ENCODE measurements at places on chromosomes 1 and 21.

- no peak for DNase-seq
Observed at GRCh38 chr1:216175714-216176113, 247.5 kb downstream of the USH2A start.

DNA sequence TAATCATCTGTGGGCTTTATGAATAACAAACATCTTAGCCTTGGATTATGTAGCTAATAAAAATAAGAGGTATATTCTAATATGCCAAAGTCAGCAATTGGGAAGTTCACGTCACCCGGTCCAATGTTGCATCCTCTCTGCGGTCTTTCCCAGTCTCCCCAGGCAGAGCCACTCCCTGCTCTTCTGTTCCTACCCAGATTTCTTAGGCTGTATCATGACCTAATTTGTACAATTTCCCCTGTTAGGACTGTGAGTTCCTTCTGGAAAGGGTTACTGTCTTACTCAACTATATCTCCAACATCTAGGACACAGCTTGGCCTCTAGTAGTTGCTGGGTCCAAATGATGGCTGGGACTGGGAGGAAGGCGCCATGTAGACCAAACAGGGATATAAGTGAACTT, 29.8 kb upstream of the C1orf198 start:
- no peak for DNase-seq

DNA sequence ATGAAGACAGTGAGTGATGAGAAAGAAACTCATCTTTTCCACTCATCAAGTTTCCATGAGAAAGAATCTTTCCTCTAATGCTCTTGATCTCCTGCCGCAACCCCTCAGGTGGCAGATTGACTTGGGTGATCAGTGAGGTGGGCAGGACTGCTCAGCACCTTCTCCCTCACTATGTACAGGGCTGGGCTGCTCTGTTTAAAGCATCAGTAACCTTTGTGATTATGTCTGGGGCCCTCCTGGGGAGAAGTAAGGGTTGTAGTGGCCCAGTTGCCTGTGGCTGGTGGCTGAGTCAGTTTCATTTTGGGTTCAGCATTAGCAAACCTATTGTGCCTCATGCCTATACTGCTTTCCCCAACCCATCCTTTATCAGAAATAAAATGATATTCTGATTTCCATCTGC, 366.0 kb downstream of the TTLL7 start:
- DNase-seq = no peak

GRCh38 chr1:169287280-169287679, 80.3 kb downstream of the NME7 start:
- no peak for DNase-seq

DNA sequence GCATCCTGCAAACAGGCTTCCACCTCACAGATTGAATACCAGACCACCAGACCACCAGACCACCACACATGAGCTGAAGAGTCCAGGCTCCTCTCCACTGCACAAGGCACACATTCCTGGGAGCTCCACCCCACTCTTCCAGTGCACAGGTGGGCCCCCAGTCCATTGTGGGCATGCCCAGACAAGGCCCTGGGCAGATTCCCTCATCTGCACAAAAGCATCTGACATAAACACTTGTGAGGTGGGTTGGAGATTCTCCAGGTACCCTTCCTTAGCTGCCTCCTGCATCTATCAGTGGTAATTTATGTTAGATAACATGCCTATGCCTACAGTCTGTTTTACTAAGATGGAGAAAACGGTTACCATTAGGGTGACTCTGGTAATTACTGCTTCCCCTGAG, 11.6 kb upstream of the CTBS start:
- no peak for DNase-seq

DNA sequence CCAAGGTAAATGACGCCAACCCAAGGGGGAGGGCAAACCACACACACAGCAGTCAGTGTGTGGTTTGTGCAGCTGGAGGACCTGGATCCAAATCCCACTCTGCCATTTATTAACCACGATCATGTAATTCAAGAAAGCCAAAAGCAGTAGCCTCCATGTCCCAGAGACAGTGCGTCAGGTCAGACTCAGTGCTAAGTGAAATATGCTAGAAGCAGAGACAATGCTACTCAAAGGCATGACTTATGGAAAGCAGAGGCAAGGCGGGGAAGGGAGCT, 13.6 kb downstream of the TTC39A start:
- DNase-seq = no peak

- no peak for DNase-seq
Observed at GRCh38 chr1:193661385-193661784, 475.0 kb upstream of the B3GALT2 start.

DNA sequence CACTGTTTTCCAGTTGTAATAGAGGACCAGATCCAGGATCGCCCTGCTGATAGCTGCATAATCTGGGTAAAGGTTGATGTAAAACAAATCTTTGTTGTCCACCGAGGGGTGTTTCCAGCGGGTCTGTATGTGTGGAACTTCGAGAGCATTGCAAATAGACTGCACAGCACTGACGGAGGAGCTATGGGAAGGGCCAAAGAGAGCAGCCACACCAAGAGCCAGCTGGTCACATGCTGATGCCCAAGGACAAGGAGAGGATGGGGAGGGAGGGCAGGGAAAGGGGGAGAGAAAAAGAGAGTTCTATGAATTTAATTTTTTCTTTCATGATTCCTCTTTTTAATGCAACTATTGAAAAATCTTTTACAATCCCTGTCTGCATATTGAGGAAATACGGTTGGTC, 250.0 kb downstream of the GRIK1 start:
- no peak for DNase-seq

DNA sequence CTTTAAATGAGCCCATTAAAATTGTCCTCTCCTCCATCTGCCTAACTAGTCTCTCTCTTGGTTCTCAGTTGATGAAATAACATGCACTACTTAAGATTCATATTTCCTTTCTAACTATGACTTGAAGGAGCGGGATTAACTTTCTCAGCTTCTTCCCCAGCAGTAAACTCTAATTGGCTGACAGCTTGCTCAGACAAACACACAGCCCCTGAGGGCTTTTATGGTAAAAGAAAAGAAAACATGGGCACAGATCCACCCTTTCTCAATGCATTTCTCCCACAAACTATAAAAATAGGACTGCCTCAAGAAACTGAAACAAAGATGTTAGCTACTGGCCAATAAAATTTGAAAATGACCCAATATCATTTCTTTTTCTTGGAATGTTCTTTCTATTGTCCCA, 703.1 kb downstream of the ADGRL2 start:
- DNase-seq = no peak

GRCh38 chr1:235366286-235366685, 941 bp upstream of the TBCE start:
- DNase-seq = no peak

DNA sequence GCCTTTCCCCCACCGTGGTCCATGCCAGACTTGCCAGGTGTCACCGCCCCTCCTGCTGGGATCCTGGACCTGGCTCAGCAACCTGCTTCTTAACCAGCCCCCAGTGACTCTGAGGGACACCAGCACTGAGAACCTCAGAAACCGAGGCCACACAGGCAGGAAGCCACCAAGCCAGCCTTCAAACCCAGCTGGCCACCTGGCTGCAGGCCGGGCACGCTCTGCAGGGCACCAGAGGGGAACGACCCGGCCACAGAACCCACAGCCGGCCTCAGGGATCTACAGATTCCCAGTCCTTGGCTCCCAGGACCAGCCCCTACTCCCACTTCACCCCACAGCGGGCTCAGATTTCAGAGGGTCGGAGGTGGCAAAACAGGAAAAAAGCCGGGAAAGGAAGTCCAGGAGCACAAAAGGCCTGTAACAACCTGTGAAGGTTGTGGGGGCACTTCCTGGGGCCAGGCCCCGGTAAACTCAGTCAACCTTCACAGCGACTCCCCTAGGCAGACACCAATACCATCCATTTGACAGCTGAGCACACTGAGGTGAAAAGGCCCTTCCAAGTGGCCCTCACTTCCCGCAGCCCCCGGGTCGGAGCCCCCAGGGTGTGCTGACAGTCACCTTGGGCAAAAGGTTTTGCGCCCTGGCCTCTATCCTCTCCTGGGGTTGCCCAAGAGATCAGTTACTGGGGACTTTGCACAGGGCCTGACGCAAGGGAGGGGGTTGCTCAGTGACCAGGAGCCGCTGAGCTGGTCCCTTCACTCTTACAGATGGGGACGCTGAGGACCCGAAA, 14.1 kb downstream of the RUNX3 start:
- DNase-seq = no peak

DNA sequence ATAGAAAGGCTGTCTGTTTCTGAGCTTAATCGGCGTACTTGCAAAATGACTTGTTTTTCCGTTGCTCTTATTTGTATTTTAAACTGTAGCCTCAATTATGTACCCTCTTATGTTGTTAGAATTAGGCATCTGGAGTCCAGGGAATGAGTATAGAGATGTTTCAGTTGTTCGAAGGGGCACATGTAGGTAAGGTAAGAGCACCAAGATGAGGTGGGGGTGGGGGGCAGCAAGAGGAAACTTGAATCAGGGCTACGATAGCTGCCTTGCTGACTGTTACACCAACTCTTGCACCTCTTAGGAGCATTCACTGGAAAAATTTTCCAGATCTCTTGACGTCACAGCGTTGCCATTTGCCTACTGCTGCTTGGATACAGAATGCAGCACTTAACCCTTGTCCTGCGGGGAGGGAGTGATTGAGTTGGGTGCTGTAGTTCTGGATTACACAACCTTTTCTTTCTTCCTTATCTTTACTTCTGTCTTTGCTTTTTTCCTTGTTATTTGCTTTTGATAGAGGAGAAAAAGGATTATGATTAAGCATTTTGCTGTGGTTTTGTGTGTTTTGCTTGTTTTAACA, 3.2 kb downstream of the ATP1B1 start:
- no peak for DNase-seq

- no peak for DNase-seq
Observed at GRCh38 chr21:42093991-42094421, 22.9 kb downstream of the UMODL1 start.

- no peak for DNase-seq
Observed at GRCh38 chr1:19344372-19344810, 32.3 kb downstream of the SLC66A1 start.

DNA sequence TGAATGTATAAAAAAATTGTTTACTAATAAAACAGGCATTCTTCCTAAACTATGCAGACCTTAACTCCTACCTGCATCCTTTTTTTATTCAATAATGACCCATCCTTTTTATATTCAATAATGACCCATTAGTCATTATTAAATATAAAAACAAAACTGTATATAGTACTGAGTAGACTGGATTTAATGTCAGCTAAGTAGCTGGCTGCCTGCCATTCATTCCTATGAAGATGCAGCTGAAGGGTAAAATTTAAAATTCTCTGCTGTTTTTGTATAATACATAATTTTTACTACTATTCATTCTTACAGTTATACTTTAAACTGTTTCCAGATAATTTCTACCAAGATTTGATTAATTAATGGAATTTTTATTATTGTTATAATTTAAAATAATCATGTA, 79.3 kb downstream of the DENND1B start:
- no peak for DNase-seq

DNA sequence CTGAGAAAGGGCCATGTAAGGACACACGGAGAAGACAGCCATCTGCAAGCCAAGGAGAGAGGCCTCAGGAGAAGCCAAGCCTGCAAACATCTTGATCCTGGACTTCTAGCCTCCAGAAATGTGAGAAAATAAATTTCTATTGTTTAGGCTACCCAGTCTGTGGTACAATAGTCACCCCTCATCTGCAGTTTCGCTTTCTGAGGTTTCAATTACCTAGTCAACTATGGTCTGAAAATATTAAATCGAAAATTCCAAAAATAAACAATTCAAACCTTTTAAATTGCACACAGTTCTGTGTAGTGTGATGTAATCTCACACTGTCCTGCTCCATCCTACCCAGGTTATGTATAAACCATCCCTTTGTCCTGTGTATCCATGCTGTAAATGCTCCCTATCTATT, 52.6 kb downstream of the ZNF644 start:
- no peak for DNase-seq

- DNase-seq = no peak
Observed at GRCh38 chr1:4681026-4681425, 26.6 kb downstream of the AJAP1 start.

DNA sequence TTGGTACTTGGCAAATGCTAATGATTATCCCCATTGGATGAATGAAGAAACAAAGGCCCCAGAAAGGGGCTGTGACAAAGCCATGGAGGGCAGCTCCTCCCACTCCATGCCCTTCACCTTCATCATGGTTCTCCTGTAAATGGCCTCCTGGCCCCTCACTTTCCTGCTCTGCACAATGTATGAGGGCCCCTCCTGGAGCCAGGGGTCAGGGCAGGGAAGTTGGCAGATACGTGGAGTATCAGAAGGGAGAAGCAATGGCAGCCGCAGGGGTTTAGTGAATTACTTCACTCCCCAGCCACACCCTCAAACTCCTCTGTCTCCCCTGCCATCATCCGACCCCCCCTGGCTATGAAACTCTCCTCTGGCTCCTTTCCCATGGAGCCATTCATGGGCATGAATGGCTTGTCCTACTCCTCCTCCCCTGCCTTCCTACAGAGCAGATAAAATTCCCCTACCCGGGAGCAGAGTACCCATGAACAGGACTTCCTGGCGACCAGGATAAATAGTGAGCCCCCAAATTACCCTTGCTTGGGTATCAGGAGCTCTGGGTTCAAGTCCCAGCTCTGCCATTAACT, 86.3 kb downstream of the CAMK2N1 start:
- DNase-seq = no peak

GRCh38 chr1:44135886-44136285, 5.5 kb downstream of the KLF18 start:
- DNase-seq = no peak

- no peak for DNase-seq
Observed at GRCh38 chr1:214264976-214265375, 16.0 kb upstream of the SMYD2 start.

DNA sequence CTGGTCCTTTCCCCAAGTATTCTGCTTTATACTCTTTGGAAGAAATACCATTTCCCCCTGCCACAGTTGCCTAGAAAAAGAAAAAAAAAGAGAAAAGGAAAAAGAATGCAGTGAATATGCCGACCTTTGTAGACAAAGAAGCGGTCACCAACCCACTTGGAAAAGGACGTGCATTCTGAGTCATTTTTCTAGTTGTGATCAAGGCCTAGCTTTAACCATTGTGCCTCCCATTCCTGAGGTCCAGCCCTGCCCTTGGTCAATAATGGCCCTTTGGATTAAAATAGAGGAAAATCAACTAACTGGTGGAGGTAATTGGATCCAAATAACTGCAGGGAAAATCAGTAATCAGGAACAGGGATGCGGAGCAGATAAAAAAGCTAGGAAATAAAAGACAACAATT, 24.8 kb downstream of the S1PR1 start:
- DNase-seq = no peak

GRCh38 chr1:7885513-7886404, 32.9 kb upstream of the UTS2 start:
- no peak for DNase-seq

DNA sequence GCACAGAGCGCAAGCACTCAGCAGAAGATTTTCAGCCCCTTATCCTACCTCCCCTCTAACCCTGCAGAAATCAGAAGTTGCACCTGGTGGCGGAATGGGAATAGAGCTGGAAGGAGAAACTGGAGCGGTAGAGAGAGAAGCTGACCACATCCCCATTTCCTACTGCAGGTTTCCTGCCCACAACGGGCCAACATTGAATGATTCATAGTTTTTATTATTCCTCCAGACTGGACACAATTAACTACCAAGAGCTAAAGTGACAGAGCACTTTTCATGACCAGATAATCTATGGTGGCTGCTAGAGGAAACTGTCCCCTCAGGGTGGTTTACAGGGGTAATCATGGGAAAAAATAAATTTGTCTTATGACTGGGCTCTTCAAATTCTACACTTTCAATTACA, 21.3 kb upstream of the LRRC8D start:
- no peak for DNase-seq
